GM10248 (cell line): ENCODE measurements at places on chromosomes 5 and 9.

DNA sequence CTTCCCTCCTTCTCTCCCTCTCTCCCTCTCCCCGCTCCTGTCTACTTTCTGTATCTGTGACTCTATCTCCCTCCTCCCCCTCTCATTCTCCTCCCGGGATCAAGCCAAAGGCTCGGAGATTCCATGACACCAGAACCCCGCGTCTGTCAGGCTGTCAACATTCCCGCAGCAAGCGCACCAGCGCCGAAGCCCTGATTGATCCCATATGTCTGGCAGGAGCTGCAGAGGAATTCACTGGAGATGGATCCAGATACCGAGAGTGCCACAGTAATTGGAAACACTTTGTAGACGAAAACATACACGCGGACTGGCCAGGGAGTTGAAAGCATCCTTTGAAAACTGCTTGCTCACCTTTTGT, 300 bp upstream of the SVEP1 start:
- DNase-seq, result no peak

- DNase-seq, result peak; percentile 81
Observed at GRCh38 chr9:37528652-37529471, 43.1 kb downstream of the POLR1E start.

- DNase-seq, result no peak
Observed at GRCh38 chr9:37425298-37425752, 2.8 kb downstream of the GRHPR start.

- peak; percentile 75 for DNase-seq
Observed at GRCh38 chr9:128558431-128559310, 6.3 kb downstream of the SPTAN1 start.

- no peak for DNase-seq
Observed at GRCh38 chr5:84445049-84445685, 60.5 kb upstream of the EDIL3 start.

GRCh38 chr5:158414780-158415179, 555.8 kb upstream of the CLINT1 start:
- DNase-seq, result no peak

GRCh38 chr9:89725271-89725670, 120.5 kb downstream of the GADD45G start:
- DNase-seq, result no peak

DNA sequence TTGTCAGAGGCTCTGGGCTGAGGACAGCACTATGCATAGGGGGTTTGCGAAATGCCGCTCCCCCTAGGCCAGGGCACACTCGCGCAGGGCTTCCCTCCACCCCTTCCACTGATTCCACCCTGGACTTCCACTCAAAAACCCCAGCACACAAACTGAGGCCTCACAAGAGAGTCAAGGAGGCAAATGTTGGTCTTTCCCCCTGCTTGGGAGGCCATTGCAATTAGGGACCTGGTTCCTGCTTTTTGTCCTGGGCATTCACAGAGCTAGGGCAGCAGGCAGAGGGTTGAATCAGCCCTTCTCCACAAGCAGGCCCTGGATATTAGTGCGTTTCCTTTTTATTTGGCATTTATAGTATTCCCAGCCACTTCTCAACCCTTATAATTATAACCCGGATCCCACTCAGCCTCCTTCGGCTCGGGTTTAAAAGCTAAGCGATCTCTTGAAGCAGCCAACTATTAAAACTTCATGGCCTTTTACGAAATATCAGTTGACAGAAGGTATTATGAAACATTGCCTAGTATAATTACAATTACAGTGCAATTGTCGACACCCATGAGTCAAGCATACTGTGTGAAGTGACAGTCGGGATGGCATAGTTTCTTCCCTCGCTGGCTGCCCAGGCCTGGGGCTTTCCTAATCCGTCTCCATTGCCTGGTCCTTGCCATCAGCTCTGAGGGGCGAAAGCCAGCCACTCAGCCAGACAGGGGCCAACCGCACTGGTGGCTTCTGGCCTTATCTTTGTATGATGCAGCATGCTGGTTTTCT, 285.5 kb upstream of the MAP3K1 start:
- no peak for DNase-seq

DNA sequence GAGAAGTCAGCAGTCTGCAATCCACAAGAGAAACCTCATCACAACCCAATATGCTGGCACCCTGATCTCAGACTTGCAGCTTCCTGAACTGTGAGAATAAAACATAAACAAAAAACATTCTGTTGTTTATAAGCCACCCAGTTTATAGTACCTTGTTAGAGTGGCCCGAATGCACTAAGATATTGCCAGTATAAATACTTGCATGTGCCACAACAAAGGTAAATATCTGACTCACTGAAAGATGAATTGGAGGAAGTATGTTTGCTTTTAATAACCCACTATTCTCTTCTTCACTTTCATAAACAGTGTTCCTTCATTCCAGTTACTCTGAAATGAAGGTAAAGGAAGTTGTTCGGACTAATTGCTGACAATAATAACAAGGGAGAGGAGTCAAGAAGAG, 1163.4 kb upstream of the CDH6 start:
- no peak for DNase-seq

DNA sequence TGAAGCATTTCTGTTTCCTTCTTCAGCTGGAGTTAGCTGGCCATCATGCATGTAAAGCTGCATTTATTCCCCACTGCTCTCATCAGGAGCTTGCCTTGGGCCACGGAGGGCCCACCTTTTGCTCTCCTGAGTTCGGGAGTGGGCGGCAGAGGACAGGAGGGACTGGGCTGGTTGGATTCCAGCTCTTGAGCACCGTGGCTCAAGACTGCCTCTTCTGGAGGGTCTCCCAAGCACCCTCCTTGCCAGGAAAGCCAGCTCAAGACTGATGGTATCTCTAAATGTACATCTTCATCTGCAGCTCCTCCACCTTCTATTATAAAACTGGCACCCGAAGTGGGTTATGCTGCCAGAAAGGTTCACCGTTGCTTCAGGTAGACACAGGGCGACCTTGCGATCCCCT, 399.6 kb upstream of the IRX1 start:
- no peak for DNase-seq

DNA sequence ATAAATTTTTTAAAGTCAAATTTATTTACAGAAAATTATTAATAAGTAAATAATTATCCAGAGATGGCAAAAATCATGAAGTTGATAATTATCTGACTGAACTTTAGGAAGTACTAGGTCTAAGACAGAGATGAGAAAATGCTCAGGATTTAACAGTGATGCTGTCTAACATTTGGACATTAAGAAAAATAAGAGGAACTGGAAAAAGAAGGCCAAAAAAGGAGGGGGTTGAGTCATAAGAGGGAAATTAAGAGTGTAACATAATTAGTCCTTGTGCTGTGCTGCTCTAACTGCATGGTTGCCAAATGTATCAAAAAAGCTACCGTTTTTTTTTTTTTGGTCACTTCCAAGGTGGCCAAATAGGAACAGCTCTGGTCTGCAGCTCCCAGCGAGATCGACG, 35.4 kb upstream of the TUT7 start:
- DNase-seq, result no peak

DNA sequence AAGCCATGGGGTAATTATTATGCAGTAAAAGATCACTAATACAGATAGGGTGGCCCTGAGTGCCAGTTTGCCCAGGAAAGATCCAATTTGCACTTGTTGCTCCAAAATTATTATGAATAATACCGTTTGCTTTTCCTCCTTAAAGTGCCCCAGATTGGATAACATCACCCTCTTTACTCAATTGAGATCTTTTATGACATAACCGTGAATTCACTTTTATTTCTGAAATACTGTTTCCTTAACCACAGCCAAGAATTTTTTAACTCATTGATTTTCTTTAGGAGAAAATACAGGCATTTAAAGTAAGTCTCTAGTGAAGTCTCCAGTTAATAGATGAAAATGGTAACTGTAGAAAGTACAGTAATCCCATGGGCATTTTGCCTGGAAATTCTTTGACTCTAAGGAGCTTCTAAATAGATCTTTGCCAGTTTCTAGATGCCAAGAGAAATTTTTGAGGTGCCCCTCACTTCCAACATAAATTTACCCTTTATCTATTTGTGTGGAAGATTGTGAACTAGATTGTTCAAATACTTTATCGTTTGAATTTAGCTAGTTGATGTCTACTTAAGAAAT, 99.2 kb downstream of the UHRF2 start:
- DNase-seq, result no peak

GRCh38 chr9:120465685-120466407, 114.1 kb downstream of the CDK5RAP2 start:
- DNase-seq, result no peak

GRCh38 chr5:142087920-142088679, 20.5 kb upstream of the NDFIP1 start:
- no peak for DNase-seq

GRCh38 chr5:170885809-170886208, 24.0 kb downstream of the RANBP17 start:
- no peak for DNase-seq

DNA sequence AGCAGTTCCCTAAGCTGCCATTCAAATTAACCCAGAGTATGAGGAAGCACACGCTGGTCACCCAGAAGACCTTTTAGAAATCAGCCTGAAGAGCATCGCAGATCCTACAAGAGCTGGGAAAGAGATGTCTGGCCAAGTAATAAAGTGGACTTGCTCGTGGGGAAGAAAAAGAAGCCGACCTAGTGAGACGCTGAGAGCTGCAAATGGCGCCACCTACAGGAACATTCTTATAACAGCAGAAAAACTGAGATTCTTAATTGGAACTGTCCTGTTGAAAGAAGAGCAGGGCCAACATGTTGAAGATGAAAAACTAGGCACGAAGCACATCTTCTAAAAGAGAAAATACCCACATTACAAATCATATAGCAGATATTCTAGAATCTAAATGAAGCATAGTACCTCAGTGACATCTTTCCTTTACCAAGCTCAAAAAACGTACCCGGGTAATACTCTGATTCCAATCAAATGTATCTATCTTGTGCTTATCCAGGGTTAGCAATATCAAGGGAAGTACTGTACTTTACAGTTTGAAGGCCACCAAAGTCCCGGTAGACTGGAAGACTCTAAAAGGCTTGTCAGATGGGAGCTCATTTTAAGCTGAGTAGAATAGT, 3.9 kb upstream of the GNAQ start:
- peak; percentile 37 for DNase-seq

- DNase-seq, result no peak
Observed at GRCh38 chr5:165525271-165525670, 2019.9 kb downstream of the MAT2B start.

DNA sequence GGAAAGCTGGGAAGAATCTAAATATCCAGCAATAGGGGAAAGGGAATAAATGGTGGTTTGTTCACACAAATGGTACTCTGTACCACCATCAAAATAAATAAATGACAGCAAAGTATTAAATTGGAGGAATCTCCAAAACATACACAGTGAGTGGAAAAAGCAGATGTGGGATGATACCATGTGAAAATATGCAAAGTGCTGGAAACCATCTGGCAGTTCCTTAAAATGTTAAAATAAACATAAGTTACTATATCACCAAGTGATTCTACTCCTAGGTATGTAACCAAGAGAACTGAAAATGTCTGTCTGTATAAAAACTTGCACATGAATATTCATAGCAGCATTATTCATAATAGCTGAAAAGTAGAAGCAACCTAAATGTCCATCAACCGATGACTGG, 41.9 kb upstream of the TEX48 start:
- DNase-seq, result no peak

DNA sequence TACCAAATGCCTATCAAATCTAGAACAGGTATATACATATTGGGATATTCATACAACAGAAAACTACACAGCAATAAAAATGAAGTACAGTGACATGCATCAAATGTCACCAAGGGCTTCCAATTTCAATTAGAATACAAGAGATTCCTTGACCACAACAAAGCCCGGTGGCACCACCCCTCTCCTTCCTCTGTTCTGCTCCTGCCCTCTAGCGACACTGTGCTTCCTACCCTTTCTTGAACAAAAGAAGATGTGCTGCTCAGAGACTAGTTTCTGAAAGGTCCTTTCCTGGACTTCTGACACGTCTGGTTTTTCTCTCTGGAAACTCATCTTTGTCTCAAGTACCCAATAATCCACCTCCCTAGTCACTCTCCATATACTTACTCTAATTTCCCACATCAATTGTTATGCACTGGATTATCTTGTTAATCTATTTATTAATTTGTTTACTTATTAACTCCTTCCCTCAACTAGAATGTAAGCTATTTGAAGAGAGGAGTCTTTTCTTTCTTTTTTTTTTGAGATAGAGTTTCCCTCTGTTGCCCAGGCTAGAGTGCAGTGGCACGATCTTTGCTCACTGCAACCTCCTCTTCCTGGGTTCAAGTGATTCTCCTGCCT, 70.4 kb upstream of the CTSV start:
- DNase-seq, result peak; percentile 44

- DNase-seq, result peak; percentile 29
Observed at GRCh38 chr9:112361601-112362000, 18.3 kb upstream of the HSDL2 start.

DNA sequence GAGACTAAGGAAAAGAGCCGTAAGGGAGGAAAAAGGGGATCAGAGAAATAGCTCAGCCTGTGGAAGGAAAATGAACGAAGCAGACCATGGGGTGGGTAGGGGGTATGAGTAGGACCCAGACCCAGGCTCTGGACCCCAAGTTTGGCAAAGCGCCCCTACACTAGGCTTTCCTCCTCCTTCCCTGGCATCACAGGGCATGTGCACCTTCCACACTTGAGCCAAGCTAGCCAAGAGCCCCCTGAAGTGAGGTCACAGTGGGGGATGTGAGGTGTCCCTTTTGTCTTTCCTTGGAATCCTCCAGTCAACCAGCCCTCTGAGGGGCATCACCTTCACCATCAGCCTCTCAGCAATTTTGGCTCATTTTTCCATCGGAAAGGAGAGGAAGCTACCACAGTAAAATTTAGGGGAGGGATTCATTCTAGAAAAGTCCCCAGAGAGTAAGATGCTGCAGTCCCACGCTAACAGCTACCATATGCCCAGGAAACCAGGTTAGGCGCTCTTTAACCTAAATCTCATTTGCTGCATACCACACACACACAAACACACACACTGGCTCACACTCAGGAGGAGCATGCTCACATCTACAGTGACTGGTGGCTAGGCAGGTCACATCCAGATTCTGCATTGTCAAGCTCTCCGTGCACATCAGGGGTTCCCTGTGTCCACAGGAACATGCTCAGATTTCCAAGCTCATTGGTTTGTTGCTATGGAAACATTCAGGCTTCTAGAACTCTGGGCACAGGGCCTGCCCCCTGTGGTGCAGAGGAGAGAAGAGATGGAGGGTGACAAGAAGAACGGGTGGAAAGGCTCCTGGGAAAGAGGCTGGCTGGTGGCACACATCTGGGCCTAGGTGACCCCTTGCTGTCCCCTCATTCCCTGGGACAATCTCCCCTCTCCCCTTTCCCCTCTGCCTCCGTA, 9.9 kb downstream of the REEP2 start:
- no peak for DNase-seq

GRCh38 chr9:38026840-38027527, 42.0 kb downstream of the SHB start:
- DNase-seq, result no peak
